Activated T-cell treated with anti-CD3 and anti-CD28 coated beads for 4 hours (primary cell): ENCODE measurements at places on chromosomes 3 and 15.

- no peak for DNase-seq
These were observed 5.4 kb downstream of the MUC4 start for GRCh38 chr3:195806211-195806915.

DNA sequence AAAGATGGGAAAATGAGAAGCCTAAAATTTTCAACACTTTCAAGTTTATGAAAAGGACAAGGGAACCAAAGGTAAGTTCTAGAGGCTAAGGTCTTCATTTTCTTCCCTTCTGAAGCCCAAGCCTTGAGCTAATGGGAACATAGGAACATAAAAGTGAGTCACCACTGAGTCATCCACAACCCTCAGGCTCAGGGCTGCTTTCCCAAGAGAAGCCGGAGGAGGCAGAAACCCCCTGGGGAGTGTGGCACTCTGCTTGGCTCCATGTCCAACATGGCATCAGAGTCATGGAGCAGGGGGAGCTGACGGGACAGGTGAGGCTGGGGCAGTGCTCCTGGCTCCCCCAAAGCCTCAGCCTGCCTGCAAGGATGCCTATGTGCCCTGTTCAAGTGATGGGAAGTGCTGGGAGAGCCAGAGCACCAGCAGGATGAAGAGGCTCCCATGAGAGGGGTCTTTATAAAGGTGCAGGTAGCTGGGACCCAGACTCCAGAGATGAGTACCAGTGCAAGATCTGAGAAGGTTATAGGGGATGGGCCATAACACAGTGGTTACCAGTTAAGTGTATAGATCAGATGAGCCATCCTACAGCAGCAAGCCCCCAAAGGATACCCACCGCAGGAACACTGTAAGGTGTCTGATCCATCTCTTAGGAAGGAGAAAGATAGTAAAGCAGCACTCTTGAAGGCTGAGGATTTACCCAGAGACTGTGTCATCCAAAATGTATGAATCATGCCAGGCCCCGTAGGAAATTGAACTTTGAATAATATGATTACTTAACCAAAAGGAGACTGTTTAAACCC is 31.8 kb upstream of the RYR3 start:
- no peak for DNase-seq

DNA sequence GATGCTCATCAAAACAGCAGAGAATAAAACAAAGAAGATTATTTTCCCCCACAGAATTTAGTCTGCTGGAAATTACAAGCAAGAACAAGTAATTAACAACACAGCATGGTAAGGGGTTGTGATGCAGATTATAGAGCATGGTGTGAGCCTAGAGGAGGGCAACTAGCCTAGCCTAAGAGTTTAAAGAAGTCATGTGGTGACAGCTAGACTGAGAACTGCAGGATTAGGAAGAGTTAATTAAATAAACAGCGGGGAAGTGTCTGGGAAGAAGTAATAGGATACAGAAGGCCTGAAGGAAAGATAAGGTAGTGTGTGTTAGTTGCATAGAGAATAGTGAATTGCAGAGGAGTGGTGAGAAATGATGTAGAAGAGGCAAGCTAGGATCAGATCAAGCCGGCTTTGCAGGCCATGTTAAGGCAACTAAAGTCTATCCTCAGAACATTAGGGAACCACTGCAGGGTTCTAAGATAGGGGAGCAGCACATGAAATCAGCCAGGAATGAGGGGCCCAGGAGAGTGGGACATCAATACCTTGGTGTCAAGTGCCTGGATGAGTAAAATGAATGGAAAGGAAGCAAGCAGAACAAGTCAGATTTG is 11.9 kb upstream of the PKM start:
- no peak for DNase-seq

DNA sequence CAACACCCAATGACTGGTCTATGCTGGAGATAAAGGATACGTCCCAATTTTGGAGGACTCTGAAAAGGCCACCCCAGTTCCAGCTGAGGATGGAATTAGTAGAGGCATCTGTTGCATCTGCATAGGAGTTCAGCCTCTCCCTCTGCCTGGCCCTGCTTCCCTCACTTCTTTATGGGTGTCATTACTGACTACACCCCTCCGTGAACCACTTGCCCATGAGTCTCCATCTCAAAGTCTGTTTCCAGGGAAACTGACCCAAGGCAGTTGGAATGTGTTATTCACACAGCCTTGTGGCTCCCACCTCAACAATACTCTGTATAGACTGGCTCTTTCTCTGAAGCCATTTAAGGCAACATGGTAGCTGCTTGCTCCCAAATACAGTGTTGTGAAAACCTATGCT is 21.4 kb upstream of the PCOLCE2 start:
- no peak for DNase-seq

DNA sequence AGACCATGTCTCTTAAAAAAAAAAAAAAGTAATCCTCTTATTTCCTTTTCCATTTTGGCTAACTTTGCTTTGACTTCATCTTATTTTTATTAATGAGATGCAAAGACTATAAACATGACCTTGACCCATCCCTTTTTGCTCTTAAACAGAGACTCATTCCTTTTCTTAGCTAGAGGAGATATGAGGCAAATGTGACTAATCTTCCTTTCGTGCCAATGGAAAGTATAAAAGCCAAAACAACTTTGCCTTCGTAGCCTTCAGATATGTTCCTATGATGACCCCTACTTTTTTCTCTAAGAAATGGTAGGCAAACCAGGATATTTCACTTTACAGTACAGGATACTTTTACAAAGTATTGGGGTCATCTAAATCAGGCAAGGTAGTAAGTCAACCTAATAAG is 36.9 kb upstream of the GOLGB1 start:
- no peak for DNase-seq

- DNase-seq: no peak
These were observed 26.7 kb upstream of the SLC41A3 start for GRCh38 chr3:126110431-126111125.

DNA sequence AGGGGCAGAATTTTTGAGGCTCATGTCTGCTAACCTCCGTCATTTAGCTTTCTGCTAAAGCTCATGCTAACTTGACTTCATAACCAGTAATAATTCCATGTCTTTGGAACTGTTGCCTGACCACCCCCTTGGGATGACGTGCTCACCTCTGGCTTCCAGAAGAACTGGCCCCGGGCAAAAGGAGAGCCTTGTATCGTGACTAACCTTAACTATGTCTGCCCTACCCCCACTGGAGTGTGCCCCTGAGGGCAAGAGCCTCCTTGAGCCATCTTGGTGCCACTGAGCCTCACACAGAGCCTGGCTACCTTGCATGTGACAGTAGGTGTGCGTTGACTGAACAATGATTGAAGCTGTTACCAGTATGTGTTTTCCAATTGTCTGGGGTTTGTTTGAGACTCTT is 4.7 kb downstream of the LRRK1 start:
- DNase-seq: no peak

GRCh38 chr3:4079339-4080195 is 223.6 kb upstream of the SETMAR start:
- DNase-seq: no peak

DNA sequence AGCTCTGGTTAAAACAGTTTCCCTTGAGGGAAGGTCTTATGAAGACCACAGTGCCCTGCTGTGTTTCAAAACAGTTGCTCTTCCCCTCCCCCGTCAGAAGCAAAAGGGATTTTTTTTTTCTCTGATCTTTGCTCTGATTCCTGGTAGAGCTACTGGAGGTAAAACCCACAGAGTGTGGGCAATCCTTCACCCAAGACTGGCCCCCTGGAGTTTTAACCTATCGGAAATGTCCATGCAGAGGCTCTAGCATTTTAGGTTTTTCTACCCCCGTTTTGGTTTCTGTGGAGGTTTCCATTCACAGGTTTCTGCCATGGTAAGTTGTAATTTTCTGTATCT is 27.7 kb downstream of the GRM2 start:
- DNase-seq: no peak

- no peak for DNase-seq
These were observed 63.2 kb downstream of the XXYLT1 start for GRCh38 chr3:195207731-195208130.

DNA sequence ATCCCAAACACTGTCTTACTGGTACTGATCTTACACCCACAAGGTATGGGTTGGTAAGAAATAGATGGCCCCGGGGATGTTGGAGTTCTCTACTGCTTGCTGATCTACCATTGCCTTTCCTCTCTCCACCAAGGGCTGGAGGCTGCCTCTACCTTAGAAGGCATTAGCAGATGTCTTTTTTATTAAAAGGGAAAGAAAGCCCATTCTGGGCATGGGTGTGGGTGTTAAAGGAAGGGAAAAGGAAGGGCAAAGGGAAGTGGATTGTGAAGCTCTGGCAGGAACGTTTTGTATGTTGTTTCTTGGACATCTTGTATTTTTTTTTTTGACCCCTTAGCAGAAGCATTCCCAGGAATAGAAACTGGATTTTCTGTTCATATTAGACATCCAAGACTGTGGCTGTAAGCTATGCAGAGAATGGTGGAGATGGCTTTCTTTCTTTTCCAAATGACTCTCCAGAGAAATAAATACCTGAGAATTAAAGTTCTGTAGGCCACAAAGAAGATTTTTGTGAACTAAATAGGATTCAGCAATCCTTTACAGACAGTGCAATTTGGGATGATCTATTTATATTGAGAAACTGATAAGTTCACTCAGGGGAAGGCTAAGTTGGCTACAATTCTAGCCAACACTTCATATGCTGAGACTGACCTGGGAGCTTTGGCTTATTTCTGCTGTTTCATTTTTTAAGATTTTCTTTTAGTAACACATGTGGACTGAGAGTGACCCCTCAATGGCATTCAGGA is 108.8 kb downstream of the TOP2B start:
- DNase-seq: no peak

DNA sequence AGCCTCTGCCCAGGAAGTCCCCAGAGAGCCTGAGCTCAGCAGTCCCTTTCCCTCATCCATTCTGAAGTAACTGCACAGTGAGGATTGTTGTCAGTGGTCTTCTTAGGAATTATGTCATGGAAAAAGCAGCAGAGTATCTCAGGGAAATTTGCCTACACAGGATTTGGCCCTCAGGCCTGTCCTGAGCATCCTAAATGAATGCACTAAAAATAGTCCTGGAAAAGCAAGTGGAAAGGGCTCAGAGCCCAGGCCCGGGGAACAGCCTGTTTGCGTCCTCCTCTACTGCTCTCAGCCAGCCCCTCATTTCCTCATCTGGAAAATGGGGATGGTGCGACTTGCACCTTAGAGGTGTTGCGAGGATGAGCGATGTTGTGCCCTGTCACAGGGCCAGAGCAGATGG is 21.6 kb downstream of the LYSMD4 start:
- DNase-seq: no peak

GRCh38 chr3:176896640-176897039 is 300.6 kb downstream of the TBL1XR1 start:
- DNase-seq: no peak

GRCh38 chr3:164113371-164114332 is 964.6 kb downstream of the SI start:
- no peak for DNase-seq

- DNase-seq: no peak
These were observed at the start of gene MEIS2 for GRCh38 chr15:37100109-37100965. Gene MEIS2, minus strand, starts transcription at chr15:37100549. Its CDS starts 1,083 bp downstream, at chr15:37099466.

GRCh38 chr3:177137774-177138705 is 59.2 kb downstream of the TBL1XR1 start:
- no peak for DNase-seq

DNA sequence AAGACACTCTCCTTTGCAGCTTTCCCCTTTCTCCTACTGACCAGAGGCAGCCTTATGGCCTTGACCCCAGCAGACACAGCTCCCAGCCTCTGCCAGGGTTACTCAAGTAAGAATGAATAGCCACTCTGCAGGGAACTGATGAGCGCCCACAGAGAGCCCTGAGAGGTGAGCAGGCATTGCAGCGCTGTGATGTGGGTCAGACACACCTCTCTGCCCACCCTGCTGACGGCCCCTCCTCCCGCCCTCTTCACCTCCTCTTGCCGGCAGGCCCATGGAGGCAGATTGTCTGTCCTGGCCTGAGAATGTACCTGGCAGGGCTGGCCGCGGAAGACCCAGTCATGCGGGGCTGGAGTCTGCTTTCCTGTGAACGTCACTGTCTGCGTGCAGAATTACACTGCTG is 512.6 kb upstream of the PPP2R3A start:
- DNase-seq: no peak

- no peak for DNase-seq
These were observed 5.8 kb upstream of the DIS3L start for GRCh38 chr15:66287461-66288057.

- no peak for DNase-seq
These were observed 5.9 kb upstream of the GRAMD2A start for GRCh38 chr15:72203507-72203837.

DNA sequence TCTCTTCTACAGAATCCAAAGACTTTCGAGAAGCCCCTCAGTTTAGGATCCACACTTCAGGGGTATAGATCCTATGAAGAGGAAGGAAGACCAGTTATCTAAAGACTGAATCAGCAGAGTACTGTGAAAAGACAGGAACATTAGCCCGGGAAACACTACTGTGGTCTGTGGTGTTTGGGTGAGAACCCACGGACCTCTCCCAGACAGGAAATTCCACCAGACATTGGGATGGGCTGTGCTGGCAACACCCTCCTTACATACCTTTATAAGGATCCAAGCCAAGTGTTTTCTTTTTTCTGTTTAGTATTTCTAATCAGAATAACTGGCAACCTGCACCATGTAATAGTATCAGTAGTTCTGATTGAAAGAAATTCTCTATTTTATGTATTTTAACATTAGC is 14.1 kb downstream of the TMEM207 start:
- no peak for DNase-seq

- no peak for DNase-seq
These were observed 586 bp downstream of the LRRK1 start for GRCh38 chr15:100919481-100920405.

- peak; percentile 23 for DNase-seq
These were observed 107.7 kb upstream of the RPL32 start for GRCh38 chr3:12948891-12949711.

DNA sequence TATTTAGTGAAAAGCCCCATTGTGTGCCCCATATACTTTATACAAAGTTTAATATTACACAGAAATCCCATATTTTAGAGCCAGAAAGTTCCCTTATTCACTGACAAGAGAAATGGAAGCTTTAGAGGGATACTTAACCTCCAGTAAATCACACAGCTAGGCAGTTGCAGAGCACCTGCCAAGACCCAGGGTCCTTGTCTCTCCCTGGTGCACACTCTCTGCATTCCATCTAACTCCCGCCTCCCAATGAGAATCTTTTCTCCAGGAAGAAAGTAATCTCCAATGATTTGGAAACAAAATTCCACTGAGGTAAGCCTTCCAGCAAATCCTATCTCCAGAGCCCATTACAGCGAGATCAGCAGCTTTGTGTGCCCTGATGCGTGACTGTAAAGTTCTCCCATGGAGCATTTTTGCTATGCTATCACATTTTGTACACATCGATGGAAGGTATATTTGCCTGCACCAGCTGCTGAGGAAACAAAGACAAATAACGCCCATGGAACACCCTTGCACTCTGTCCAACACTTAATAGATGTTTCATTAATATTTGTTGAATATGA is 41.4 kb downstream of the ULK4 start:
- no peak for DNase-seq

GRCh38 chr15:29037997-29038705 is 152.4 kb downstream of the APBA2 start:
- DNase-seq: no peak

- no peak for DNase-seq
These were observed 601.0 kb upstream of the ADAMTS9 start for GRCh38 chr3:65288776-65289175.
